Peyer's patch (tissue), 4 donors: ENCODE measurements at places on chromosomes 4 and X. TPM values are rescaled to one million over a fixed set of nuclear protein-coding genes. Genes with fewer than 3 reads are reported as not detected.

GLUD2 gene
- 1.9 TPM for total RNA-seq

POF1B gene
- 59.4 TPM for total RNA-seq

TMPRSS11E gene
- not detected for total RNA-seq

FRMD7 gene
- total RNA-seq, result not detected

SSX2B gene
- not detected for total RNA-seq

VEGFD gene
- 1.9 TPM for total RNA-seq

KLHL15 gene
- total RNA-seq, result 3.1 TPM

ASB12 gene
- not detected for total RNA-seq

DOK7 gene
- 4.1 TPM for total RNA-seq

CYSLTR1 gene
- 13.2 TPM for total RNA-seq
